H4 (cell line): ENCODE measurements at places on chromosomes 12 and 14. TPM values are rescaled to one million over a fixed set of nuclear protein-coding genes. Genes with fewer than 3 reads are reported as not detected.

GRCh38 chr12:15443611-15444010 lies 121.3 kb downstream of the PTPRO start:
- no peak for DNase-seq

Gene KRT5
- total RNA-seq: not detected in 2 replicates

GRCh38 chr12:75784591-75784990 lies 247.0 kb downstream of the PHLDA1 start:
- peak; percentile 90 for DNase-seq

GRCh38 chr14:105491366-105491973 lies 424 bp downstream of the TEDC1 start:
- DNase-seq: peak; percentile 36

- no peak for DNase-seq
Measured at GRCh38 chr12:125113263-125113662, 48.0 kb downstream of the AACS start.

Gene NTF3
- total RNA-seq: 4.1 and 10.7 TPM in 2 replicates

GRCh38 chr12:19962192-19962591 lies 406.1 kb upstream of the PDE3A start:
- DNase-seq: no peak

Gene KERA
- total RNA-seq: not detected in 2 replicates

DNA sequence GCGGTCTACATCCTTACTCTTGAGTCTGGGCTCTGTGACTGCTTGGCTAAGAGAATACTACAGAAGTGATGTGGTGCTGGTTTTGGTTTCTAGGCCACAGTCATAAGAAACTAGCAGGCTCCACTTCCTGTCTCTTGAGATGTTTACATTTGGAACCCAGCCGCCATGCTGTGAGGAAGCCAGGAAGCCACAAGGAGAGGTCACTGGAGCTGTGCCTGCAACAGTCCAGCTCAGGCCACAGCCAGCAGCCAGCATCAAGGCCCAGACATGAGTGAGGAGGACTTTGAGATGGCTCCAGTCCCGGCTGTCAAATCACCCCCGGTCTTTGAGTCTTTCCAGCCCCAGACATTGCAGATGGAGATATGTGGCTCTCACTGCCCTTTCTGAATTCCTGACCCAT lies 12.9 kb upstream of the FAM181A start:
- DNase-seq: no peak

DNA sequence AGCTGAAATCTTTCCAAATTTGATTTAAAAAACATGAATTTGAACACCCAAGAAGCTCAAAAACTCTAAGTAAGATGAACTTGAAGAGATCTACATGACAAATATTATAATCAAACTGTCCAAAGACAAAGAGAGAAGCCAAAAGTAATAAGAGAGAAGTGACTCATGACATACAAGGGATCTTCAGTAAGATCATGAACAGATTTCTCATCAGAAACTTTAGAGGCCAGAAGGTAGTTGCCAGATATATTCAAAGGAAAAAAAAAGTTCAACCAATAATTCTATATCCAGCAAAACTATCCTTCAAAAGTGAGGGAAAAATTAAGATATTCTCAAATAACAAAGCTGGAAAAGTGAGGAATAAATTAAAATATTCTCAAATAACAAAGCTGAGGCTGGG lies 35.1 kb upstream of the MMP19 start:
- no peak for DNase-seq

DNA sequence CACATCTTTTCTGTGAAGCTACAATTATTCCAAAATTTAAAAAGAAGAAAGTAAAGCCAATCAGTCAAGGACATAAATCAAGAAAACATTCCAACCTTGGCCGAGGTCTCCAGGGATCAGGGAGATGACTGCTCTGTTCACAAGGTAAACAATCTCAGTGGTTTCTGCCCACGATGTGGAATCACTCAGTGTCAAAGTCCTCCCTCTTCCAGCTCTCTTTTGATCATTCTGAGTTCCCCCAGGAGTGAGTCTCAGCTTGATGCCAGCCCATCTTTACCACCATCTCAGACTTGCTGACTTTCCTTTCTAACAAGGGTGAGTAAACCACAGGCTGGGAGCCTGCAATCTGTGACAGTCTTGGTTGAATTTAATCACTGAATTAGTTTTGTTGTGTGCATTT lies 4.8 kb upstream of the SERPINA9 start:
- no peak for DNase-seq
